ENCODE measurements at places on chromosomes 5 and 9. TPM values are rescaled to one million over a fixed set of nuclear protein-coding genes. Genes with fewer than 3 reads are reported as not detected.
A peak's percentile ranks its signal among the peaks of the same experiment; 100 is the strongest.

GRCh38 chr5:109299557-109299956 is 110.2 kb downstream of the PJA2 start:
- no peaks in the 10 kb centered on the region for H3K36me3 ChIP-seq
- H3K4me1 ChIP-seq: no peaks in the 10 kb centered on the region
- no peaks in the 10 kb centered on the region for H3K27me3 ChIP-seq
- DNase-seq: no peak
- no peak overlapping the region for H3K27ac ChIP-seq

The HTR1A gene
- total RNA-seq: not detected

DNA sequence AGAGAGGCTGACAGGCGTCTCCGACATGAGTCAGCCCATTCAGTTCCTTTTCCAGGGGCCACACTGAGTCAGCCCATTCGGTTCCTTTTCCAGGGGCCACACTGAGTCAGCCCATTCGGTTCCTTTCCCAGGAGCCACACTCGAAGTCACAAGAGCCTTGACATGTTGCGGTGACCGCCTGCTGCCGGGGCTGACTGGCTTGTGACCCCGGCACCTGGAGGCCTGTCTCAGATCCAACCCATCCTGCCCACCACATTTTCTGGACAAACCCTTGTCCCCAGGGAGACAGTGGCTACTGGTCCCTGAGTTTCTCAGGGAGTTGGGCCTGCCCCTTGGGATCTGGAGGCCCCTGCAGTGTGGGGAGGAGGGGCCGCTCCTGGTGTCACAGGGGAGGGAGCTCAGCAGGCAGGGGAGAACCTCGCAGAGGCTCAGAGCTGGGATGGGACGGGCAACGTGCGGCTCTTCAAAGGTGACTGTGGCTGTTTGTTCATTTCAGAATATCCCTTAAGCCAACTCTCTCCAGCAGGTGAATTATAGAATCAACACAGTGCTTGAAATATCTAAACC is 40.5 kb upstream of the LPCAT1 start:
- H3K27me3 ChIP-seq: peaks cover 8% of the 10 kb centered on the region
- no peak overlapping the region for H3K4me3 ChIP-seq
- H3K4me1 ChIP-seq: peaks cover 18% of the 10 kb centered on the region
- DNase-seq: no peak
- H3K36me3 ChIP-seq: no peaks in the 10 kb centered on the region

DNA sequence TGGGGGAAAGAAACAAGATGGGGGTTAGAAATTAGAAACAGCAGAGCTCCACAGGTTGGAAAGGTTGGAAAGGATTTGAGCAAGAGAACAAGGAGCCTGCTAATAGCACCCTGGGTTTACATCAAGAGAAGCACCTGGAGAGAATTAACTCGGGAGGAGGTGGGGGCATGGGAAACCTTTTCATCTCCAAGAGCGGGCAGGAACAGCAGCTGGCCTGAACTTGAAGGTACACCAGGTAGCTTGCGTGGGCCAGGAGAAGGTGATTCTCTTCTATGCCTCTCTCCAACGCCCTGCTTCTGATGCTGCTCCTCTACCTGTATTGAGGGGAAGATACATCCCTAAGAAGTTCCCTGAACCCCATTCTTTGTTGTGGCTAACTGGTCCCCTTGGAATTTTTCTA is 37.1 kb upstream of the GLRX start:
- DNase-seq: no peak
- H3K36me3 ChIP-seq: no peaks in the 10 kb centered on the region
- peaks cover 48% of the 10 kb centered on the region for H3K4me1 ChIP-seq
- H3K27ac ChIP-seq: peak overlapping the region; percentile 86
- H3K4me3 ChIP-seq: no peak overlapping the region

The CARD6 gene
- total RNA-seq: 10.1 TPM

The SGCD gene
- total RNA-seq: 16.7 TPM

The RNF130 gene
- 98.4 TPM for total RNA-seq

The SLC2A8 gene
- total RNA-seq: 29.8 TPM

- no peak overlapping the region for H3K27ac ChIP-seq
- H3K36me3 ChIP-seq: no peaks in the 10 kb centered on the region
- DNase-seq: no peak
- H3K27me3 ChIP-seq: no peaks in the 10 kb centered on the region
- H3K4me1 ChIP-seq: no peaks in the 10 kb centered on the region
These were observed 457.5 kb downstream of the TMEM232 start for GRCh38 chr5:110268985-110269384.

- H3K27ac ChIP-seq: no peak overlapping the region
- H3K4me1 ChIP-seq: no peaks in the 10 kb centered on the region
- no peaks in the 10 kb centered on the region for H3K27me3 ChIP-seq
- peak; percentile 55 for DNase-seq
These were observed 168.3 kb downstream of the GABBR2 start for GRCh38 chr9:98540476-98540875.

The ATG10 gene
- total RNA-seq: 7.1 TPM

The IL4 gene
- total RNA-seq: not detected

The PLEKHG4B gene
- not detected for total RNA-seq

DNA sequence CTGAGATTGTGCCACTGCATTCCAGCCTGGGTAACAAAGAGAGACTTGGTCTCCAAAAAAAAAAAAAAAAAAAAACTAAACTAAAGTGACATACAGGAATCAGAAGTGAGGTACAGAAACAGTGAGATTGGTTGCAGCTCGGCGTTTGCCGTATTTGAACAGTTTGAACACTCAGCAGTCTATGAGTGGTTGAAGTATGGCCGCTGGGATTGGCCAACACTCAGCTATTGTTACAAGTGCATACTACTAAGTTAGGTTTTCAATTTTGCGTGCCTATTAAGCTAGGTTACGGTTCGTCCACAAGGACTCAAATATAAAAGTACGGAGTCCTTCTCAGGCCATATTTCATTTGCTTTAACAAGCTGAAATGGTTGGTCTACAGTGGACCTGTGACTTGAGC is 3.3 kb upstream of the TSC1 start:
- no peak overlapping the region for H3K4me3 ChIP-seq
- H3K27me3 ChIP-seq: no peaks in the 10 kb centered on the region
- no peaks in the 10 kb centered on the region for H3K36me3 ChIP-seq

GRCh38 chr5:149503006-149503405 is 48.2 kb downstream of the CSNK1A1 start:
- H3K4me1 ChIP-seq: peaks cover 72% of the 10 kb centered on the region
- H3K27ac ChIP-seq: peak overlapping the region; percentile 65
- H3K4me3 ChIP-seq: no peak overlapping the region
- H3K36me3 ChIP-seq: peaks cover 52% of the 10 kb centered on the region

- H3K27ac ChIP-seq: no peak overlapping the region
- no peaks in the 10 kb centered on the region for H3K36me3 ChIP-seq
- H3K27me3 ChIP-seq: no peaks in the 10 kb centered on the region
- peaks cover 15% of the 10 kb centered on the region for H3K4me1 ChIP-seq
- DNase-seq: no peak
These were observed 40.4 kb downstream of the SAR1B start for GRCh38 chr5:134592141-134592746.

DNA sequence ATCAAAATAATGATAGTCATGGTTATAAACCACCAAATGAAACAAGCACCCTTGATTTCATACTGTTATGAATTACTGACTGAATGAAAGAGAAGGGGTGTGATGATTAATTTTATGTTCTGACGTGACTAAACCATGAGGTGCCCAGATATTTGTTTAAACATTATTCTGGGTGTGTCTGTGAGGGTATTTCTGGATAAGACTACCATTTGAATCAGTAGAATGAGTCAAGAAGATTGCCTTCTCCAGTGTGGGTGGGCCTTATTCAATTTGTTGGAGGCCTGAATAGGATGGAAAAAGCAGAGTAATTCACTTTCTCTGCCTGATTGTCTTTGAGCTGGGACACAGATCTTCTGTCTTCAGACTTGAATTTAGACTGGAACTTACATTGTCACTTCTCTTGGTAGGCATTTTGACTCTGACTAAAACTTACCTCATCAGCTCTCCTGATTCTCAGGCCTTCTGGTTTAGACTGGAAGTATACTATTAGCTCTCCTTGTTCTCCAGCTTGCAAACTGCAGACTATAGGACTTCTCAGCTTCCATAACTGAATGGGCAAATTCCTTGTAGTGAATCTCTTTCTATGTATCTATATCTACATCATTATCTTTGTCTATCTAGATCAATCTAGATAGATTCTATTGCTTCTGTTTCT is 321.9 kb upstream of the TARS1 start:
- DNase-seq: no peak
- H3K27me3 ChIP-seq: no peaks in the 10 kb centered on the region
- no peaks in the 10 kb centered on the region for H3K4me1 ChIP-seq
- H3K27ac ChIP-seq: no peak overlapping the region

The LEAP2 gene
- not detected for total RNA-seq

DNA sequence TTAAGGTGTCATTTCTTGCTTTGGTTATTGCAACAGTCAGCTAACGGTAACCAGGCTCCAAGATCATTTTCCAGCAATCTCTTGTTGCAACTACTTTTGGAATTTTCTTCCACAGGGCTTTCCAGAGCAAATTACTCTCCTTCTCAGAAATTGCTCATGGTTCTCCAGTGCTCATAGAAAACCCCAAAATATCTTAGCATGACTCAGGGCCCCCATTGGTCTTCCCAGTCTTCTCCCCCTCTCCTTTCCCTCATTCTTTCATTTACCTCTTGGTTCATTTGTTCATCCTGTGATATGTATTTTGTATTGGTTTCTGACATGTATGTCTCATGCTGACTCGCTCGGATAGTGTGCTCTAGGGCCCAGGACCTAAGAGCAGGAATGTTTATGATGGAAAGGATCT is 35.6 kb downstream of the WWC1 start:
- no peak overlapping the region for H3K27ac ChIP-seq
- H3K4me1 ChIP-seq: peaks cover 11% of the 10 kb centered on the region
- no peaks in the 10 kb centered on the region for H3K27me3 ChIP-seq
- no peak overlapping the region for H3K4me3 ChIP-seq
- no peak for DNase-seq
- no peaks in the 10 kb centered on the region for H3K36me3 ChIP-seq

The STPG3 gene
- total RNA-seq: not detected

GRCh38 chr9:23232831-23233230 is 593.2 kb downstream of the ELAVL2 start:
- H3K36me3 ChIP-seq: no peaks in the 10 kb centered on the region
- H3K4me1 ChIP-seq: no peaks in the 10 kb centered on the region
- H3K27ac ChIP-seq: no peak overlapping the region
- no peak overlapping the region for H3K4me3 ChIP-seq

GRCh38 chr5:129460672-129460935 is 506 bp downstream of the ADAMTS19 start:
- peaks cover 18% of the 10 kb centered on the region for H3K27me3 ChIP-seq
- H3K4me1 ChIP-seq: peaks cover 27% of the 10 kb centered on the region
- H3K36me3 ChIP-seq: no peaks in the 10 kb centered on the region
- peak overlapping the region; percentile 66 for H3K4me3 ChIP-seq
- H3K27ac ChIP-seq: peak overlapping the region; percentile 77

DNA sequence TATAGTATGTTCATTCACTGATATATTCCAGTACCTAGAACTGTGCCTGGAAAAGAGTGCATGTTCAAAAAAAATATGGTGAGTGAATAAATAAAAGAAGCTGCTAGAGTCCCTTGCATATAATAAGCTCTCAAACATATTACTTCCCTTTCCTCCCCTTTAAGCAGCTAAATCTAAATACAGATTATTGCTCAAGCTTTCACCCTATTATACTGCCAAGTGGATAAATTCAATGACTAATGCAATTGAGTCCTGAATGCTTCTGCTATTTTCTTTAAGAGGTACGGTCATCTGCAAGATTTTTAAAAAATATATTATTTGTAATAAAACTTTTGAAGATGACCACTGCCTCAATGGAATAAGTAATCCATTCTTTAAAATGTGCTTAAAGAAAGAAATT is 248.4 kb downstream of the PLK2 start:
- no peaks in the 10 kb centered on the region for H3K27me3 ChIP-seq
- no peak overlapping the region for H3K4me3 ChIP-seq
- no peaks in the 10 kb centered on the region for H3K4me1 ChIP-seq
- H3K36me3 ChIP-seq: no peaks in the 10 kb centered on the region
- no peak overlapping the region for H3K27ac ChIP-seq
- DNase-seq: no peak

DNA sequence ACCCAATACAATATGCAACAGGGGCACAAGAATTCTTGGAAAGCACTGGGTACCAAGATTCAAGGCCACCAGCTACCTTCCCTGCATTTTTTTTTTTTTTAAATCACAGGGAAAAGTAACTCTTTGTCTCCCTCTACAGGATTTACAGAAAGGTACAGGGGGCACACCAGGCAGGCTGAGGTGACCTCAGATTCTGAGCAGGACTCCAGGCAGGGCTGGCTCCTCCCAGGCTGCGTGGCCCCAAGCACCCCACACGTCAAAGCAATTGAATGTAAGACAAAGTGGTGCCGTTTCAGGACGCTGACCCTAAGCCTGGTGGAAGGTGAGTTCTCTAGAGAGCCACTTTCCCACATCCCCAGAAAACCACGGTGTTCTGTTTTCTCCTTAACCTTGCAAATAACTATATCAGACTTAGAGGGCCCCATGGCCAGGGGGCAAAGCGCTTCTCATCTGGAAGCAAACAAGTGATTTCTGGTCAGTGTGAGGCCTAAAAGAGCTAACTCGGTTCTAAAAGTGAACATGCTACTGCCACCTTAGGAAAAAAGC is 222.6 kb downstream of the ROR2 start:
- H3K27me3 ChIP-seq: no peaks in the 10 kb centered on the region
- peaks cover 16% of the 10 kb centered on the region for H3K36me3 ChIP-seq
- H3K27ac ChIP-seq: peak overlapping the region; percentile 48
- peaks cover 22% of the 10 kb centered on the region for H3K4me1 ChIP-seq
- no peak for DNase-seq

- H3K27ac ChIP-seq: no peak overlapping the region
- H3K4me1 ChIP-seq: no peaks in the 10 kb centered on the region
- no peaks in the 10 kb centered on the region for H3K36me3 ChIP-seq
- no peak overlapping the region for H3K4me3 ChIP-seq
- DNase-seq: no peak
These were observed 76.6 kb upstream of the PRLR start for GRCh38 chr5:35306716-35307365.

- H3K27me3 ChIP-seq: no peaks in the 10 kb centered on the region
- DNase-seq: no peak
- H3K4me3 ChIP-seq: no peak overlapping the region
These were observed 688.8 kb downstream of the SEMA5A start for GRCh38 chr5:8857051-8857450.

- H3K36me3 ChIP-seq: no peaks in the 10 kb centered on the region
- no peaks in the 10 kb centered on the region for H3K27me3 ChIP-seq
- H3K4me1 ChIP-seq: peaks cover 96% of the 10 kb centered on the region
These were observed 4.7 kb downstream of the CXXC5 start for GRCh38 chr5:139652788-139653241.

The IRX1 gene
- 0.17 TPM for total RNA-seq

- DNase-seq: no peak
- peaks cover 60% of the 10 kb centered on the region for H3K36me3 ChIP-seq
- no peak overlapping the region for H3K27ac ChIP-seq
- no peak overlapping the region for H3K4me3 ChIP-seq
- H3K27me3 ChIP-seq: no peaks in the 10 kb centered on the region
These were observed 8.9 kb downstream of the IRF1 start for GRCh38 chr5:132481596-132482211.

The TMEM252 gene
- not detected for total RNA-seq

GRCh38 chr5:61496446-61496845 is 164.4 kb downstream of the ZSWIM6 start:
- peaks cover 29% of the 10 kb centered on the region for H3K4me1 ChIP-seq
- no peaks in the 10 kb centered on the region for H3K27me3 ChIP-seq
- H3K4me3 ChIP-seq: no peak overlapping the region
- H3K27ac ChIP-seq: peak overlapping the region; percentile 4

- H3K36me3 ChIP-seq: no peaks in the 10 kb centered on the region
- peak overlapping the region; percentile 57 for H3K27ac ChIP-seq
- no peaks in the 10 kb centered on the region for H3K27me3 ChIP-seq
- H3K4me1 ChIP-seq: peaks cover 54% of the 10 kb centered on the region
- no peak overlapping the region for H3K4me3 ChIP-seq
- DNase-seq: no peak
These were observed 49.7 kb upstream of the NKD2 start for GRCh38 chr5:958701-959571.

- no peak for DNase-seq
- no peaks in the 10 kb centered on the region for H3K36me3 ChIP-seq
These were observed 199.0 kb upstream of the ADAMTS16 start for GRCh38 chr5:4941161-4941560.
